ENCODE measurements at places on chromosomes 3 and 15. TPM values are rescaled to one million over a fixed set of nuclear protein-coding genes. Genes with fewer than 3 reads are reported as not detected.
A peak's percentile ranks its signal among the peaks of the same experiment; 100 is the strongest.

DNA sequence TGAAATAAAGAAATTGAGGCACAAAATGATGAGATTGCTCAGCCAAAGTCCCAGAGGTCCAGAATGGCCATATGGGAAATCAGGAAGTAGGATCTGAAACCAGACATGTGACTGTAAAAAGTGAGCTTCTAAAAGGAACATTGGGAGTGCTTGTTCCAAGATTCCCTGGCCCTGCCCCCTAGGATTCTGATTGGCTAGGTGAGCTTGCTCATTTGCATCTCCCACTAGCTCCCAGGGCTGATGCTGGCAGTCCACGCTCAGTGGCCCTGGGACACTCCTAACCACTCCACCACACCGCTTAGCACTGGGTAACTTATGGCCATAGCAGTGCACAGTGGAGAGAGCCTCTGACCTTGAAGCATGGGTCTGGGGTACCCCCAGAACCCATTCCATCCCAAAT, 326.7 kb downstream of the NTRK3 start:
- no peaks in the 10 kb centered on the region for H3K27me3 ChIP-seq
- no peak overlapping the region for H3K27ac ChIP-seq
- no peaks in the 10 kb centered on the region for H3K4me1 ChIP-seq
- no peak overlapping the region for H3K4me3 ChIP-seq
- DNase-seq: no peak

DNA sequence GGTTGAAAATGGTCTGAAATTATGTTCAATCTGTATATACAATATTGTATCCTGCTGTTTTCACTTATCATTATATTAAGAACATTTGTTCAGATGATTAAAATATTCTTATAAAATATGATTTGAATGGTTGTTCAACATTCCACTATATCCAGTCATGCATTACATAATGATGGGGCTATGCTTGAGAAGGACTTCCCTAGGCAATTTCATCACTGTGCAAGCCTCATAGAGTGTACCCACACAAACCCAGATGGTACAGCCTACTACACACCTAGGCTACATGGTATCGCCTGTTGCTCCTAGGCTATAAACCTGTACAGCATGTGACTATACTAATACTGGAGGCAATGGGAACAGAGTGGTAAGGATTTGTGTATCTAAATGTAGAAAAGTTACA, 30.5 kb downstream of the SLC7A14 start:
- H3K4me1 ChIP-seq: peaks cover under 1% of the 10 kb centered on the region
- peaks cover 22% of the 10 kb centered on the region for H3K27me3 ChIP-seq
- no peak for DNase-seq
- no peak overlapping the region for H3K27ac ChIP-seq

GRCh38 chr3:47424434-47425382, 43.9 kb downstream of the PTPN23 start:
- no peaks in the 10 kb centered on the region for H3K27me3 ChIP-seq
- no peak for DNase-seq
- peaks cover 20% of the 10 kb centered on the region for H3K4me1 ChIP-seq
- H3K4me3 ChIP-seq: no peak overlapping the region

DNA sequence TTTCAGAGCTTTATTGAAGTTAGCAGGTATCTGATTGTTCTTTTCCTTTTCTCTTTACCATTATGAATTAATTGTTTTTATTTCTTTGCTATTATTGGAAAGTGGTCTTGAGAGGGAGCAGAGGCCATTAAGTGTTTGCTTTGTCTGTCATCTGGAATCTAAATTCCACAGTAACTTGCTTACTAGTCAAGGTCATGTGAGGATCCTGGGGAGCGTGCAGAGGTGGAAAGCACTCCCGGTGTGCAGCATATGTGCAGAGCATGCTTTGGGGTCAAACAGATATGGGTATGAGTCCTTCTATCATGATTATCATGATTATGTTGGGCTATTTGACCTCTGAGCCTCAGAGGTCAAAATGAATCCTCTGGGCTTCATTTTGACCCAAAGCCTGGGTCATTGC, 96.4 kb downstream of the MYRIP start:
- no peaks in the 10 kb centered on the region for H3K36me3 ChIP-seq
- no peak overlapping the region for H3K4me3 ChIP-seq
- DNase-seq: no peak

- no peak overlapping the region for H3K4me3 ChIP-seq
- DNase-seq: no peak
- no peaks in the 10 kb centered on the region for H3K36me3 ChIP-seq
- H3K27ac ChIP-seq: no peak overlapping the region
- H3K4me1 ChIP-seq: peaks cover 18% of the 10 kb centered on the region
Observed at GRCh38 chr3:129057249-129057648, 3.3 kb upstream of the GP9 start.

DNA sequence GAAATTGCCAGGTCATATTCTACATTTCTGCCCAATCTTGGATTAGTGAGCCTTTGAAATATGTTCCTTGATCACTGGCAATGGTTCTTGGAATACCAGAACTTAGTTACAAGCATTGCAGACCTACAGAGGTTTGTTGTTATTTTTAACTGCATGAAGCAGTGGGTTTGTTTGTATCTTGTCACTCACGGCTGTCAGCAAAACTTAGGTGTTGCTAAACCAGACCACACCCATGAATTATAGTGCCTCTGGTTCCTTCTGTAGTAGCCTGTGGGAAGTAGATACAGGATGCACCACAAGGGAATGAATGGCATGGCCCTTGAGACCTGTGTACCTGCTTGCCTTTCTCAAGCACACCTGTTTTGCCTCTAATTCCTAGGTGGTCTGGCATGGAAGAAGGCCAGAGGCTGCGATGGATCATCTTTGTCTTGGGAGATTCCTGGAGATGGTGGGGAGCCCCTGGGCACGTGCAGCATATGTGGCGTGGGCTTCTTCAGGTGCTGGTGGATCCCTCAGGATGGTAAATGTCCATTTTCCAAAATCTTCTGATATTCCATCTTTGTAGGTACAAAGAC, 138.8 kb downstream of the SNRPN start:
- no peaks in the 10 kb centered on the region for H3K4me1 ChIP-seq
- peaks cover 77% of the 10 kb centered on the region for H3K36me3 ChIP-seq
- H3K4me3 ChIP-seq: no peak overlapping the region
- no peaks in the 10 kb centered on the region for H3K27me3 ChIP-seq
- no peak for DNase-seq
- no peak overlapping the region for H3K27ac ChIP-seq

GRCh38 chr15:42593143-42593542, 17.7 kb downstream of the STARD9 start:
- no peaks in the 10 kb centered on the region for H3K4me1 ChIP-seq
- peaks cover 4% of the 10 kb centered on the region for H3K36me3 ChIP-seq
- no peak for DNase-seq
- H3K27ac ChIP-seq: no peak overlapping the region
- H3K27me3 ChIP-seq: no peaks in the 10 kb centered on the region
- no peak overlapping the region for H3K4me3 ChIP-seq

DNA sequence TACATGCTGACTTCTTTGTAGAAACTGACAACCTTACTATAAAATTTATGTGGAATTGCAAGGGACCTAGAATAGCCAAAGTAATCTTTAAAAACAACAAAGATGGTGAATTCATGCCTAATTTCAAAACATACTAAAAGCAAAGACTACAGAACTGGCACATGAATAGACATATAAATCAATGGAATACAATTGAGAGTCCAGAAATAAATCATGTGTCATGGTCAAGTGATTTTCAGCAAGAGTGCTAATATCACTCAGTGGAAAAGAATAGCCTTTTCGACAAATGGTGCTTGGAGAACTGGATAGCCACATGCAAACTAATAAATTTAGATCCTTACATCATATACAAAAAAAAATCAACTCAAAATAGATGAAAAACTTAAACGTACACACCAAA, 8.7 kb downstream of the IMPG2 start:
- no peak overlapping the region for H3K4me3 ChIP-seq
- DNase-seq: no peak
- H3K27ac ChIP-seq: no peak overlapping the region

- no peaks in the 10 kb centered on the region for H3K4me1 ChIP-seq
- no peak for DNase-seq
- H3K27me3 ChIP-seq: peaks cover 17% of the 10 kb centered on the region
- no peak overlapping the region for H3K4me3 ChIP-seq
- no peaks in the 10 kb centered on the region for H3K36me3 ChIP-seq
Observed at GRCh38 chr3:126547721-126548120, 11.0 kb downstream of the C3orf22 start.

DNA sequence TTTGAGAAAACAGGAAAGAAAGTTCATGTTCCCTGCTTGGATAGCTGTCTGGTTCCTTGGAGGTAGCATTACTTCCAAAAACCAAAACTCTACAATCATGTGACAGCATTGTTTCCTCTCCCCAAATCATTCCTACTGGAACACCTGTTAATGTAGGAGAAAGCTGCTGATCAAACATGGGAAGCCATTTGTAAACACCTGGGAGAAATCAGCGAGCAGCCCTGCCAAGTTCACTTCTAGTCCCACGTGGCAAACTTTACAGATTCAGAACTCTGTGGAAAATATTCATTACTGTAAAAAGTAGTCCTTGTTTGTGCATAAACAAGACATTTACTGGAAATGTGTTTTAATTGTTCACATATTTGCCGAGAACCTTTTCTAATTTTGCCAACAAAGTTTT, 275.5 kb upstream of the AZI2 start:
- DNase-seq: no peak
- H3K36me3 ChIP-seq: no peaks in the 10 kb centered on the region
- no peak overlapping the region for H3K4me3 ChIP-seq
- H3K4me1 ChIP-seq: no peaks in the 10 kb centered on the region
- H3K27ac ChIP-seq: no peak overlapping the region

DNA sequence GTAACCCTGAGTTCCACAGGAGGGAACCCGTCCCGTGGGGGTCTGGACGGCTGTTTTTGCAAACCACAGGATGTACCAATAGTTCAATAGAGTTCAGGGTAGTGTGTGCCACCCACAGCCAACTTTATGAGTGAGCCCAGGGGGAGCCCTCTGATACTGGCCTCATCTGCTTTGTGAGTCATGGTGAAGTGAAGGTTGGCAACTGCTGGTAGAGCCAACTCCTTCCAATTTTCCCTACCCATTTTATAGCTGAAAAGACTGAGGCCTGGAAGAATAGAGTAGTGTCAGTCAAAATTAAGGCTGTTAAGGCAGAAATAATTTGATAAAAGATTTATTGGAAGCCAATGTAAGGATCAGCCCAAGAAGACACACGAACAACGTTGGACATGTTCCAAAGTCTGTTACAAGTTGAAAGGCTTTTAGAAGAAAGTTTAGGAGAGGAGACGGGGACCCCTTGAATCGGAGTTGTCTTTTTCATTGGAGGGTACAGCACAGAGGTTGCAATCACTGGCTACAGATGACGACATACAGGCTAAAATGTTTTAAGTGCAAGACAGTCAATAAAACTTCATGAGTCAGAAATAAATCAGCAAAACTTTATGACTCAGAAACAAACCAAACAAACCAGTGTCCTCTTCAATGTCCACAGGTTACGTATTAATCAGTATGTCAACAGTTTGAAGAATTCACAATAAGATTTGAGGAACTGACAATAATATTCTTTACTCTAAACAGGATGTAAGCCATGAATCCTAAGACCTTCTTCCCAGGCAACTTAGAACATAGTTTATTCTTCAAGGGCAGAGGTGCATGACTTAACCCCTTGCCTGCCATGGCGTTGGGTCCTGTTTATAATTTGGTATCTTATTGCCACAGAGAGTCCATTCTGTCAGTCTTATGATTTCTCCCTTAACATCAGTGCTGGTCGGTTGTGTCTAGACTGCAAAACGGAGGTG, 62.9 kb upstream of the NR2E3 start:
- H3K36me3 ChIP-seq: no peaks in the 10 kb centered on the region
- H3K27me3 ChIP-seq: peaks cover 12% of the 10 kb centered on the region
- H3K27ac ChIP-seq: no peak overlapping the region
- no peak overlapping the region for H3K4me3 ChIP-seq

DNA sequence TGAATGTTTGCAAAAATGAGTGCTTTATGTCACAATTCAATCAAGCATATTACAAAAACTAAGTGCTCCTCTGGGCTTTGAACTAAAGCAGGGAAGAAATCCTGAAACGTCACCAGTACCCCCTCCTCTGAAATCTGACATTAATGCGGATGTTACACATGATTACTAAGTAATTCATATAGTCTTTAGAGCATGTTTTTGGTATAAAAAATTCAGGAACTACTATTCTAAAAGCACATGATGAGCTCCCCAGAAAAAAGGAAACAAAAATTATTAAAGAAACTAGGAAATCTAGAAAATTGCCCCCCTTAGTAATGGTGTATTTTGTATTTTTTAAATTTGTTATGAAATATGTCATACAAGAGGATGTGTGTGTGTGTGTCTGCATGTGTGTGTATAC, 87.7 kb downstream of the MYO5A start:
- no peaks in the 10 kb centered on the region for H3K27me3 ChIP-seq
- peak overlapping the region; percentile 64 for H3K27ac ChIP-seq
- no peaks in the 10 kb centered on the region for H3K36me3 ChIP-seq
- H3K4me3 ChIP-seq: no peak overlapping the region

DNA sequence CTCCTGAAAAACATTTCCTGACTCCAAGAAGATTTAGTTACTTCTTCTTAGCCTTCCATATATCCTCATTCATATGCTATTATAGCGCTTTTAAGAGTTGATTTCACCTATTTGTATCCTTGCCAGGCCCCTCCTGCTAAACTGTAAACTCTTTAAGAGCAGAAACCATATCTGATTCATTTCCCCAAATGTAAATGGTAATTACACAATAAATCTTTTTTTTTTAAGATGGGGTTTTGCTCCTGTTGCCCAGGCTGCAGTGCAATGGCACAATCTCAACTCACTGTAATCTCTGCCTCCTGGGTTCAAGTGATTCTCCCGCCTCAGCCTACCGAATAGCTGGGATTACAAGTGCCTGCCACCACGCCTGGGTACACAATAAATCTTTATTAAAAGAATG, 4.5 kb downstream of the DLEC1 start:
- H3K4me3 ChIP-seq: no peak overlapping the region
- no peak overlapping the region for H3K27ac ChIP-seq
- no peak for DNase-seq
- peaks cover 18% of the 10 kb centered on the region for H3K4me1 ChIP-seq
- H3K36me3 ChIP-seq: peaks cover 3% of the 10 kb centered on the region

- H3K27ac ChIP-seq: no peak overlapping the region
- DNase-seq: no peak
- no peaks in the 10 kb centered on the region for H3K4me1 ChIP-seq
- H3K4me3 ChIP-seq: no peak overlapping the region
- H3K27me3 ChIP-seq: peaks cover 24% of the 10 kb centered on the region
- H3K36me3 ChIP-seq: no peaks in the 10 kb centered on the region
Observed at GRCh38 chr3:187263270-187263669, 28.3 kb downstream of the MASP1 start.

- no peak for DNase-seq
- no peak overlapping the region for H3K27ac ChIP-seq
- no peaks in the 10 kb centered on the region for H3K27me3 ChIP-seq
- H3K4me1 ChIP-seq: no peaks in the 10 kb centered on the region
- no peaks in the 10 kb centered on the region for H3K36me3 ChIP-seq
Observed at GRCh38 chr3:55170444-55170843, 242.6 kb upstream of the LRTM1 start.

The IL12A gene
- total RNA-seq: 1.5 TPM

The LRRIQ4 gene
- not detected for total RNA-seq

The GOLGA6L7 gene
- not detected for total RNA-seq

The BMF gene
- total RNA-seq: 4.6 TPM

The C2CD4A gene
- total RNA-seq: not detected

The KLHL24 gene
- 14.9 TPM for total RNA-seq

The CP gene
- total RNA-seq: not detected

The TGM5 gene
- total RNA-seq: 2.0 TPM

All from natural killer cell treated with Interleukin-12 subunit alpha and Interleukin-12 subunit beta and Interleukin-15 and Interleukin-18, amount 100 ng/mL, for 72 hours (primary cell).